ENCODE measurements at places on chromosomes 4 and X. TPM values are rescaled to one million over a fixed set of nuclear protein-coding genes. Genes with fewer than 3 reads are reported as not detected.

- DNase-seq = no peak
These were observed 44.6 kb upstream of the TMEM164 start for GRCh38 chrX:109958266-109958665.

GRCh38 chr4:182642831-182643230 lies 274.4 kb downstream of the DCTD start:
- DNase-seq = no peak

DNA sequence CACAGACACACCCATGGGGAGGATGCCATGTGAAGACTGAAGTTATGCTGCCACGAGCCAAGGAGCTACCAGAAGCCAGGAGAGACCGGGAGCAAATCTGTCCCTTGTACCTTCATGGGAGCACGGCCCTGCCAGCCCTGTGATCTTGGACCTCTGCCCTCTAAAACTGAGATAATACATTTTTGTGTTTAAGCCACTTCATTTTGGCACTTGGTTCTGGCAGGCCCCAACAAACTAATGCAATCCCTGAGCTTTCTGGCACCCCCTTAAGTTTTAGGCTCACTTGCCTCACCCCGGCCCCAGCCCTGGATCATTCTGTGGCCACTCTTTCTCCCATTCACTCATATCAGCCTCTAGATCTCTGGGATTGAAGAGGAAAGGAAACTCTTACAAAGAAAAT lies 35.4 kb downstream of the SEL1L3 start:
- no peak for DNase-seq

- DNase-seq = no peak
These were observed 179.5 kb downstream of the GABRB1 start for GRCh38 chr4:47210828-47211227.

GRCh38 chrX:14670819-14671218 lies 141.5 kb downstream of the GLRA2 start:
- DNase-seq = no peak

TMPRSS11A gene
- not detected for total RNA-seq

GRCh38 chr4:2565533-2565932 lies 29.1 kb downstream of the FAM193A start:
- DNase-seq = no peak

GRCh38 chr4:75016472-75016871 lies 83.6 kb downstream of the PARM1 start:
- DNase-seq = no peak

DNA sequence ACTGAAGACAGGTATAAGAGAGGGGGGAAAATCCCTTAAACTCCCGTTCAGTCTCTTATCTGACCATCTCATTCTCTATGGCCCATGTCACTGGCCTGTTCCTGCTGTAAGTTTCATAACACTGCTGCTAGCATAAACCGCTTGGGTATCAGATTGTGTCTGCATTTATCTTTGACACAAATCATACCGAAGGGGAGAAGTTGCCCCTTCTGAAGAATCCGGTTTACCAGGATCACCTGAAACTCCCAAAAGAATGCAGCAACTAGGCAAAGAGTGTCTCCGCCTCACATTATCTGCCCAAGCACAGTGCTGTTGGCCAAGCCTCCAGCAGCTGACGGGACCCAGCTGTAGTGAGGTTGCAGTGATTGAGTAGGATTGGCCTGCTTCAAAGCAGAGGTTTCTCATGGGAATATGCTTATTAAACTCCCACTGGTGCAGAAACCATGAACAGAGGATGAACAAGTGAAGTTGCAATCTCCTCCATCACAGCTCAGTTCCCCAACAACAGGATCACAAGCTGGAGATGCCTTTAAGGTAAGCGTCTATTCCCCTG lies 71.3 kb upstream of the PUDP start:
- DNase-seq = no peak

DNA sequence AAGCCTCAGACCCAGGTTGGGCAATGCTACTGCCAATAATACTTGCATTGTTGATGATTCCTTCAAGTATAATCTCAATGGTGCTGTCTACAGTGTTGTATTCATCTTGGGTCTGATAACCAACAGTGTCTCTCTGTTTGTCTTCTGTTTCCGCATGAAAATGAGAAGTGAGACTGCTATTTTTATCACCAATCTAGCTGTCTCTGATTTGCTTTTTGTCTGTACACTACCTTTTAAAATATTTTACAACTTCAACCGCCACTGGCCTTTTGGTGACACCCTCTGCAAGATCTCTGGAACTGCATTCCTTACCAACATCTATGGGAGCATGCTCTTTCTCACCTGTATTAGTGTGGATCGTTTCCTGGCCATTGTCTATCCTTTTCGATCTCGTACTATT lies 7.4 kb downstream of the LPAR4 start:
- DNase-seq = no peak

DNA sequence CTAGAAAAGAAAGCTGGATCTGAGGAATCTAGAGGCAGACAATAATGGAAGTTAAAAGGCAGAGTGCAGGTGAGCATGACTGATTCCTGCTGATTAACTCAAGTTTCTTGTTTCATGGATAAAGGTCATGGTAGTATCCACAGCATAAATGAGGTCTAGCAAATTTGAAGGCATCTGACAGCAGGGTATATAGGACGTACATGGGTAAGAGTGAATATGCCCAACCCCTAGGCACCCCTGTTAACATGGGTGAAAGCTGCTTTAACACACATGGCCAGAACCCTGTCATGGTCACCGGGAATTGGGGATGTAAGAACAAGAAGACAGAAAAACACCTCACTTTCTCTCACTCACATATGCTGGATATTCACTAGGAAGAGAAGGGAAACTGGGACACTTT lies 25.0 kb downstream of the NLRP2B start:
- DNase-seq = no peak

DNA sequence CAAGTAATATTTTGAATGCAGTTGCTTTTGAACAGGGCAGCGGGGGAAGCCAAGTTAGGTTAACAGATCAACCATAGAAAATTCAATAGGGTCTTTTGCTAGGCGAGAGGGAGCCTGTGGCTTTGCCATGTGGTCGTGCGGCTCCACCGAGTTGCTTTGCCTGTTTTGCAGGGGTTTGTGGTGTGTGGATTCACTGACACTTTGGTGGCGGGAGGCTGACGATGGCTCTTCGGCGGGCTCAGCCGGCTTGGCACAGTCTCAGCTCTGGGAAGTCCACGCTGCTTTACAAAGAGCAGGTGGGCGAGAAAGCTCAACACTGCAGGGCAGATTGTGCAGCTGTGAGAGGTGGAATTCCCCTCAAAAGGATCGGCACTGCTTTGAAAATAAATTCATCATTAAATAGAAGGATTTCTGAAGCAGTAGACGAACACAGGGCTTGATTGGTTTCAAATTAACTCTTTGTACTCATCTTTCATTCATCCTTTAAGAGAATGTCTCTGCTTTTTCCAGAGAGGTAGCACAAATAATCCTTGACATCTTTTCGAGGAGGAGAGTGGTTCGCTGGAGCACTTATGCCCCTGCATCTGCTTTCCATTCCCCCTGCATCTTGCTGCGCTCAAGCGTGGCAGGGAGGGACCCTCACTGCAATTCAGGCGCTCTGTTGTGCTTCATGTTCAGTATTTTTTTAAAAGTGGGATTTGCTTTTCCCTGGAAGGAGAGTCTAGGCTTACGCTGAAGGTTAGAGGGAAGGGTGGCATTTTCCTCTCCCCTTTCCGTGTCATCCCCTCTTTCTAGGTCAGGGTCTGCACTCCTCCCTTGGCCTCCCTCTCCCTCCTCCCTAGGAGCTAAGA lies 201.8 kb upstream of the LEF1 start:
- DNase-seq = no peak

DNA sequence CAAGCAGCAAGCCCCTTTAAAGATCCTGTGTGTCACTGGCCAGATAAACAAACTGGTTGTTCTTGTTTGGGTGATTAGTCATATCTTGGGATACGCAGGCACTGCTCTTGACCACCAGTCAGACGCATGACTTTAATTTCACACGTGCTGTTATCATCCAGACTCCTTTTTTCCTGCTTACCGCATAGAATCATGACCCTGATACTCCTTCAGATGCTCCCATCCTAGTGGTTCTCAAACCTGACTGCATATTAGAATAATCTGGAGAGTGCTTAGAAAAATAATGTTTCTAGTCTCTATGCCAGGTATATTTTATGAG lies 78.8 kb downstream of the CLDN22 start:
- DNase-seq = peak; percentile 69

NXF2B gene
- not detected for total RNA-seq

PPP4R3C gene
- not detected for total RNA-seq

GRCh38 chr4:150094676-150095075 lies 16.4 kb downstream of the DCLK2 start:
- DNase-seq = no peak

DNA sequence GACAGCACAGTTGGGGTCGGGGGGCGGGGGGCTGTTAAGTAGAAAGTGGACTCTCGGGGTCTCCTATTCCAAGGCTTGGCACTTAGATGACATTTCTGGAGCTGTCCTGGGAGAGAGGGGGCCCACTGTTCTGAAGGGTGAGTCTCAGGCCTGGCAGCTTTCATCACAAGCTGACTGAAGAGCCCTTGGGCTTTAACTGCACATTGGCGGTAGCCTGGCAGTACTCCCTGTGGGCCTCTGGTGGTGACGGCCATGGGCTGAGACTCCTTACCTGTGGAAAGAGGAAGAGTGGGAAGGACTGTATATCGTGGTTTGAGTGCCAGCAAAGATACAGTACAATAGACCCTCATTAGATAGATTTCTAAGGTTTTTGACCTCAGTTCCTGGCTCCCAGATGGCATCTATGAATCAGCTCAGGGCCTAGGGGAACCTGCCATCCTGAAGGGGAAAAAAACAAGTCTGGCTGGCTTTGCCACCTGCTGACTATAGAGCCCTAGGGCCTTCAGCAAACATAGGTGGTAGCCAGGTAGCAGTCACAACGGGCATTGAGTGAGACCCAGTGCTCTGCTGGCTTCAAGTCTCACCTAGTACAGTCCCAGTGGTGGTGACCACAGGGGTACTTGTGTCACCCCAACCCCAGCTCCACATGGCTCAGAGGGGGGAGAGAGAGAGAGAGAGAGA lies 87.9 kb downstream of the ANKRD17 start:
- DNase-seq = no peak

GRCh38 chrX:1164322-1165288 lies 47.8 kb downstream of the CRLF2 start:
- no peak for DNase-seq

DNA sequence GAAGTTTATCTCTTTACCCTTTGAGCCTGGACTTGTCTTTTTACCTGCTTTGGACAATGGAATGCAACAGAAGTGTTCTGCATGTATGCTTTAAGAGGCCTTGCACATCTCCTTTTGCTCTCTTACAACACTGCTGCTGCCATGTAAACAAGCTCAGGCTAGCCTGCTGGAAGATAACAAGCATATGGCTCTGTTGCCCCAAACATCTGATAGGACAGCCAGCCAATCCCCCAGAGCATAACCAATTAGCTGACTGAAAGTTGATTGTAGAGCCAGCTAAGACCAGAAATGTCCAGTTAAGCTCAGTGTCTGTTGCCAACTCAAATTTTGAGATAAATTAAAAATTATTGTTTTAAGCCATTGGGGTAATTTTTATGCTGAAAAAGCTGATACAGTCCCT lies 510.6 kb upstream of the CNKSR2 start:
- DNase-seq = no peak

GRCh38 chrX:37488323-37488722 lies 83.1 kb upstream of the LANCL3 start:
- no peak for DNase-seq

DNA sequence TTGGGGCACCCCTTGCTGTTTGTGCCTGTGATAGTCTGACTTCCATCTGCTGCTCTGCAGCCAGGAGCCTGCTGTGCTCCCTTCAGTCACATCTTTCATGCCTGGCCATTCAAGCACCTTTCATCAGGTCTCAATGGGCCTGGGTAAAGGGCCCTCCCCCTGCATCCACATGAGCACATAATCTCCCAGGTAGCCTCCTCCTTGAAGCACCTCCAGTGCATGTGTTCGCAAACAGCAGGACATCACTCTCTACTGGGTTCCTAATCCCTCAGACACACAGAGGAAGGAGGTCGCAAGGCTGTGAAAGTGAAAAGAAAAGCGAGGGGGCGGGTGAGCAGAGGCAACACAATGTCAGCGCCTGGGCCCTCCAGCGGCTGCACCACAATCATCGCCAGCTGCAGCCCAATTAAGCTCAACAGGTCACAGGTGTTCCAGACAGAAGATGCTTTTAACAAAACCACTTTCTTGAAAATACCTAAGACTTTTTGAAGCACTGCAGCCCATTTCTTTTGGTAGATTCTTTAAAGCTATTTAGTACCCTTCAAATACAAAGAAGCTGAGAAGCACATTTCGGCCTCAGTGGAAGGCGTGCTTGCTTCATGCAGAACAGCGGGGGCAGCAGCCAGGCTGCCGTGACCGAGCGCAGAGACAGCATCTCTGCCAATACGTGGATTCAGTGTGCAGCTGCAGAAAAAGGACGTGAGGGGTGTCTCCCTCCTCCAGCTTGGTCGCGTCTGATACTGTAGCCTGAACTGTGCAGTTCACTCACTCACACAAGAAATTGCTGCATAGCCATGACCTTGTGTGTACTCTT lies 92.2 kb upstream of the SPRY1 start:
- DNase-seq = no peak

DNA sequence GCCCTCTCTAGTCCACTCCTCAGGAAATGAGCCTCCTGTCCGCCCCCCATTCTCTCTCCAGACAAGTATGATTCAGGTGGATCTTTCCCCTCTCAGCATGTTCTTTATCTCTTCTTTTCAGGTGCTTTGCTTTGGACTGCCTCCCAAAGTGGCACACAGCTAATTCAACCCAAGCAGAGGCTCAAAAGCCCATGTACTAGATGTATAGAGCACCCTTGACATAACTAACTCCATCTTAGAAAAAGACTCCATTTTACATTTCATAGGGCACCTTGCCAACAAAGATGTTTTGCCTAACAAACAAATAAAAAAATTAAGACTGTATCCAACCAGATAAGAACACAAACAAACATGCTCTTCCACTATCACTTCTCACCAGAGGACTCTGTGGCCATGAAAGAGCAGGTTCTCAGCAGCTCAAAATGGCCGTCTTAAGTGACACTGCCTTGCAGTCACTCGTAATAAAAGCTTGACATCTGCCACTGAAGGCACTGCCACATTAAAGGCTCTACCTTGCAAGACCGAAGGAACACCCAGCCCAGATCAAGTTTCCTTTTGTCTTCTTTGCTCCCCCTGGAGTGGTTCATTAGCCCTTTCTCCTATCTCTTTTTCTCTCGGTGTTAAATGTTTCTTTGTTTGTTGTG lies 84.9 kb upstream of the TAB3 start:
- DNase-seq = no peak

DNA sequence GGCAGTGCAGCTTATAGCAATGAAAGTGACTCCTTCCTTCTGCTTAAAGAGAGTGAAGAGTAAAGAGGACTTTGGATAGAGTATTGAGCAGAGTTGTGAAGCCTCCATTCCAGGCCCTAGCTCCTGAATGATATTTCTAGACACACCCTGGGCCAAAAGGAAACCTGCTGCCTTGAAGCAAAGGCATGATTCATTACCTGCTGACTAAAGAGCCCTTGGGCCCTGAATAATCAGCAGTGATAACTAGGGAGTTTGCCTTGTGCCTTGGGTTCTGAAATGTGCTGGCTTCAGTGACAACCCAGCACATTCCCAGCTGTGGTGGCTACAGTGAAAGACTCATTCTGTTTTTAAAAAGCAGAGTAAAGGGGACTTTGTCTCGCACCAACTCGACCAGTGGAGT lies 49.2 kb downstream of the STPG2 start:
- no peak for DNase-seq

GRCh38 chr4:173571620-173572019 lies 41.6 kb upstream of the HAND2 start:
- DNase-seq = no peak
